Activated CD8-positive, alpha-beta memory T cell treated with anti-CD3 and anti-CD28 coated beads, Interleukin-2, amount 10 ng/mL, durations not matched to agents 7 days and 5 days (primary cell): ENCODE measurements at places on chromosomes 3 and 15. TPM values are rescaled to one million over a fixed set of nuclear protein-coding genes. Genes with fewer than 3 reads are reported as not detected.

DNA sequence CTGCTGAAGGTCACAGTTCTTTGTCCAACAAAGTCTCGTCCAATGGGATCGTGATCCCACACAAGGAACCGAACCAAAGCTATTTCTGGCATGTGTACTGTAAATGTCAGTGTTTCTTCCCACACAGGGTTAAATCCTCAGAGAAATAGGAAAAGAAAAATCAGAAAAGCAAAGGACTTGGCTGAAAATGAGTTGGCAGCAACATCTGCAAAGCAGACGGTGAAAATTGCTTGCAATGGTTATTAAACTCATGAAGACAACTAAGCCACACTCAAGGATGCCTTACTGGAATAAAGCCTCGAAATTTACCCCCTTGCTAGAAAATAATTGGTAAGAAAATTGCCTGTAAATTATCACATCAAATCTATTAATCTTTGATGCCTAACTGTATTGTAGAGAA, 195.2 kb upstream of the STRIT1 start:
- no peak for DNase-seq
- no peaks in the 10 kb centered on the region for H3K36me3 ChIP-seq
- H3K4me3 ChIP-seq = no peak overlapping the region
- H3K4me1 ChIP-seq = no peaks in the 10 kb centered on the region
- peaks cover 2% of the 10 kb centered on the region for H3K27me3 ChIP-seq

The RLBP1 gene
- total RNA-seq = not detected

The LOXL1 gene
- total RNA-seq = 8.6 TPM

- H3K27me3 ChIP-seq = peaks cover 33% of the 10 kb centered on the region
- DNase-seq = no peak
- H3K27ac ChIP-seq = no peak overlapping the region
- peaks cover 28% of the 10 kb centered on the region for H3K4me1 ChIP-seq
- H3K36me3 ChIP-seq = no peaks in the 10 kb centered on the region
Measured at GRCh38 chr15:77964193-77964592, 113.3 kb downstream of the TBC1D2B start.

GRCh38 chr3:143309705-143310104, 190.1 kb downstream of the CHST2 start:
- H3K27ac ChIP-seq = no peak overlapping the region
- no peaks in the 10 kb centered on the region for H3K27me3 ChIP-seq
- H3K4me3 ChIP-seq = no peak overlapping the region
- peaks cover 3% of the 10 kb centered on the region for H3K4me1 ChIP-seq
- H3K36me3 ChIP-seq = no peaks in the 10 kb centered on the region

DNA sequence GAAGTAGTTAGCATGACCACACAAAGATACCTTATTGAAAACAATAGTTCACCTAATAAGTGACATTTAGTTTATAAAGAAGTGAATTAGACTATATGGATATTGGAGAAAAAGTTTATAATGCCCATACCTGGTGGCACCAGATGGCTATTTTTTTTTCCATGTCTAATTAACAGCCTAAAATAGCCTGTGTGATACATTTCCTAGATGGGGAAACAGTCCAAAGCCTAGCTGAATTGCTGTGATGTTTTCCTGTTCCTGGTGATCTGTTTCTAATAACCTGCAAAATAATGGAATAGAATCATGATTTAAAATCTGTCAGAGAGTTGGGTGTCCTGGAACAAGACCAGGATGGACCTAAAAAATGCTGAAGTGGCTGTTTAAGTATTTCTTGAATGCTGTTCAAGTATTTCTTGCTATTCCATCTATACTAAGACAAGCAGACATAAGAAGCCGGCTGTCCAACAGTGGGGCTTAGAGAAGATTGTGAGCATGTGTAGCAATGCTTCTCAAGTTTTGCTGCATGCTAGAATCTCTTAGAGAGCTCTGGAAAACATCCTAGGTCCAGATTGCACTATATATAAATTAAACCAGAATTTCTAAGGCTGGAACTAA, 31.3 kb downstream of the LRRC3B start:
- no peaks in the 10 kb centered on the region for H3K36me3 ChIP-seq
- no peak overlapping the region for H3K27ac ChIP-seq
- no peak overlapping the region for H3K4me3 ChIP-seq

The SKOR1 gene
- 0.23 TPM for total RNA-seq

The SLC27A2 gene
- 54.0 TPM for total RNA-seq

- no peaks in the 10 kb centered on the region for H3K36me3 ChIP-seq
- no peak overlapping the region for H3K27ac ChIP-seq
Measured at GRCh38 chr3:72230774-72231379, 445.9 kb upstream of the PROK2 start.

GRCh38 chr3:8282541-8283165, 219.0 kb upstream of the LMCD1 start:
- H3K4me3 ChIP-seq = no peak overlapping the region
- DNase-seq = no peak
- no peaks in the 10 kb centered on the region for H3K4me1 ChIP-seq
- no peak overlapping the region for H3K27ac ChIP-seq
- H3K27me3 ChIP-seq = peaks cover 2% of the 10 kb centered on the region

The CFAP20DC gene
- total RNA-seq = 1.0 TPM

The GP5 gene
- total RNA-seq = 0.53 TPM

The KBTBD12 gene
- total RNA-seq = not detected

- no peak overlapping the region for H3K27ac ChIP-seq
- peaks cover 3% of the 10 kb centered on the region for H3K27me3 ChIP-seq
- H3K4me3 ChIP-seq = no peak overlapping the region
- H3K4me1 ChIP-seq = no peaks in the 10 kb centered on the region
Measured at GRCh38 chr3:10968401-10968800, 24.1 kb upstream of the SLC6A1 start.

The LNP1 gene
- 2.3 TPM for total RNA-seq

DNA sequence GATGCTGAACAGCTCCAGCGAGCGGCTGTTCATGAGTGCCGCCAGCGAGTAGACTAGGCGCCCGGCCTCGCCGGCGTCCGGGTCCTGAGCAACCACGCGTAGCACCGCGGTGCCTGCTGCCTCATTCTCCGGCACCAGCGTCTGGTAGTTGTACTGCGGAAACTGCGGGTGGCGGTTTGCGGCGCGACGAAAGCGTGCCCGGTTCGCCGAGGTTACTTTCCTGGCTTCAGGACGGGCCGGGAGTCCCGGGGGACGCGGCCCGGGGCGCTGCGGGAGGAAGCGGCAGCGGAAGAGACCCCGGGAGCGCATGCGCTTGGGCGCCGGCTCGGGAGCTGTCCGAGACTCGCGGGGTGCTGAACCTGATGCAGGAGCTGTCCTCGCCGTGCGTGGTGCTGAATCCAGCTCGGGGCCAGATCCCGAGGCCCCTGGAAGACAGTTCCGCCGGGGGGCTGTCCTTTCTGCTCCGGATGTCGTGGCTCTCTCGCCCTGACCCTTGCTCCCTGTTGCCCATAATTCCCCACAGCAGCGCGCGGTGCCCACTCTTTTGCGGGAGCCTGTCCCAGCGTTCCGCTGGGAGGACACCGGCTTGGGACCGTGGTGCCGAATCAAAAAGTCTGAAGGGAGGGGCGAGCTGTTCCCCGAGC, 1.1 kb downstream of the CELSR3 start:
- H3K4me3 ChIP-seq = peak overlapping the region; percentile 49
- H3K27me3 ChIP-seq = peaks cover 14% of the 10 kb centered on the region
- no peak overlapping the region for H3K27ac ChIP-seq
- H3K36me3 ChIP-seq = peaks cover 3% of the 10 kb centered on the region
- peak; percentile 82 for DNase-seq
- peaks cover 33% of the 10 kb centered on the region for H3K4me1 ChIP-seq

DNA sequence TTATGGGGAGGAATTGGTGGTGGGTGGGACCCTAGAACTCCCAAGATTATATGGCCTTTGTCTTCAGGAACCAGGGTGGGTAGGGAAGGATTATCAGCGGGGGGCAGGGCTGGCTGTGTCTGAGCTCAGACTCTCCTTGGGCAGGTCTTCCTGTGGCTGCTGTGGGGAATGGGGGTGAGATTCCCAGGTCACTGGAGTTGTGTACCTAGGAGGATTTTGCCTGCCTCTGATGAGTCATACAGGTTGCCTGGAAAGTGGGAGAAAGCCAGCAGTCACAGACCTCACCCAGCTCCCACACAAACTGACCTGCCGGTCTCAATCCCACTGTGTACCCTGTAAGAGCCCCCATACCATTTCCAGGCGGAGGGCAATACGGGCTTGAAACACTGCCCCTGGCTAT, 209.9 kb upstream of the CNTN3 start:
- no peak overlapping the region for H3K4me3 ChIP-seq
- H3K27me3 ChIP-seq = no peaks in the 10 kb centered on the region
- no peaks in the 10 kb centered on the region for H3K36me3 ChIP-seq
- no peak overlapping the region for H3K27ac ChIP-seq
- no peak for DNase-seq

- peaks cover 12% of the 10 kb centered on the region for H3K4me1 ChIP-seq
- no peak overlapping the region for H3K4me3 ChIP-seq
Measured at GRCh38 chr15:44394062-44394461, 33.4 kb upstream of the CTDSPL2 start.

GRCh38 chr15:100216182-100216581, 125.6 kb downstream of the ADAMTS17 start:
- H3K4me1 ChIP-seq = no peaks in the 10 kb centered on the region
- no peaks in the 10 kb centered on the region for H3K27me3 ChIP-seq
- no peaks in the 10 kb centered on the region for H3K36me3 ChIP-seq
- H3K27ac ChIP-seq = no peak overlapping the region
- DNase-seq = no peak
- H3K4me3 ChIP-seq = no peak overlapping the region

GRCh38 chr3:22495791-22496190, 707.3 kb upstream of the UBE2E2 start:
- no peak for DNase-seq
- H3K27me3 ChIP-seq = no peaks in the 10 kb centered on the region
- H3K27ac ChIP-seq = no peak overlapping the region

- no peak overlapping the region for H3K27ac ChIP-seq
- peaks cover 23% of the 10 kb centered on the region for H3K27me3 ChIP-seq
- peaks cover 18% of the 10 kb centered on the region for H3K4me1 ChIP-seq
- H3K4me3 ChIP-seq = no peak overlapping the region
- DNase-seq = no peak
Measured at GRCh38 chr3:160169139-160169976, 55.9 kb upstream of the C3orf80 start.

DNA sequence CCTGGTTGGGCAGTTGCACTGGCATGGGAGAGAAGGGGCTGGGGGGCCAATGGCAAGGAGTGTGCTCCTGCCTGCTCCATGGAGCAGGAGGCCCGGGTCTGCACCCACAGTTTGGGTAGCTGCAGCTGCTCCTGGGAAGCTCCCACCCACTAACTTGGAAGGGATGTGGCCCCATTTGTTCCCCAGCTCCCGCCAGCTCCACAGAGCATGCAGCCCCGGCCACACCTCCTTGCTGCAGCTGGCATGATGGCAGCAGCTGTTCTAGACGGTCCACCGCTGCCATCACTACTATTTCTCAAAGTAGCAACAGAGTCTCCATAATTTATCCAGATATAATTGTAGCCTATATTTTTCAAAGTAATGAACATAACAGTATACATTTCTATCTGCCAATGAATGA, 65.8 kb downstream of the PIK3CB start:
- peaks cover 33% of the 10 kb centered on the region for H3K36me3 ChIP-seq
- DNase-seq = no peak
- no peaks in the 10 kb centered on the region for H3K27me3 ChIP-seq
- H3K4me1 ChIP-seq = peaks cover 2% of the 10 kb centered on the region
- H3K4me3 ChIP-seq = no peak overlapping the region

The PLCB2 gene
- 104 TPM for total RNA-seq

GRCh38 chr3:150762662-150763121, 277 bp downstream of the SIAH2 start:
- peaks cover 25% of the 10 kb centered on the region for H3K36me3 ChIP-seq
- H3K27me3 ChIP-seq = no peaks in the 10 kb centered on the region
- DNase-seq = no peak
- H3K4me3 ChIP-seq = peak overlapping the region; percentile 91
- H3K27ac ChIP-seq = peak overlapping the region; percentile 98

DNA sequence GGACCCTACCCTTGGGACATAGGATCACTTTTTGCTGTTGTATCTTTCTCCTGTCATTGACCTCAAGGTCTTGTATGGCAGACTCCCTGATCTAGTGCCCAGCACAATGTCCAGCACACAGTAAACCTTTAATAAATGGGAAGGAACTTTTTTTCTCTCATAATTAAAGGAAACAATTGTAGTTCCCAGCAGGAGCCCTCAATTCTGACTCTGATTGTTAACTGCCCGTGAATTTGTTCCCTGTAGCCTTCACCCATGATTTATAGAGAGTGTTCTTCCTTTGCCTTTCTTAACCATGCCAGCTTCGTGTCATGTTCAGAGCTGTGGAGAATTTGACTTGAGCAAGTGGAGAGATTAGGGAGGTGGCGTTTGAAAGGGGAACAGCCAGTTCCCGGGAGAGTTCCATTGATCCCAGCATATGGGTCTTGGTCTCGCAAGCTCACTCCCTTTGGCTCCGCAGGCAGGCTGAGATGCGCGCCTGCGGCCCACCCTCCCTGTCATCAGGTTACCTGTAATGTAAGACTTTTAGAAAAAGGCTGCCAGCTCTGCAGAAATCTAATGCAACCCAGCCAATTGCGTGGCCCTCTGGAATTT, 182.6 kb downstream of the TP63 start:
- H3K27ac ChIP-seq = no peak overlapping the region
- H3K4me3 ChIP-seq = no peak overlapping the region
- no peak for DNase-seq
- H3K4me1 ChIP-seq = no peaks in the 10 kb centered on the region

- DNase-seq = peak; percentile 70
- H3K36me3 ChIP-seq = peaks cover 65% of the 10 kb centered on the region
- H3K4me3 ChIP-seq = peak within 1 kb of the TSS; percentile 79
- H3K4me1 ChIP-seq = peaks cover 91% of the 10 kb centered on the region
- H3K27me3 ChIP-seq = no peaks in the 10 kb centered on the region
Measured at GRCh38 chr3:45943207-45943846, at the start of gene CXCR6. CXCR6 (plus strand) TSS chr3:45943464; CDS start chr3:45946482, 3,018 bp downstream.

The MKRN3 gene
- total RNA-seq = 1.9 TPM

GRCh38 chr15:92383519-92384324, 10.0 kb upstream of the ST8SIA2 start:
- H3K4me3 ChIP-seq = no peak overlapping the region
- no peak overlapping the region for H3K27ac ChIP-seq
- H3K27me3 ChIP-seq = peaks cover 47% of the 10 kb centered on the region
- H3K4me1 ChIP-seq = no peaks in the 10 kb centered on the region
- no peaks in the 10 kb centered on the region for H3K36me3 ChIP-seq

The IQCF5 gene
- total RNA-seq = not detected

- peaks cover 6% of the 10 kb centered on the region for H3K36me3 ChIP-seq
- no peak overlapping the region for H3K27ac ChIP-seq
- H3K4me1 ChIP-seq = peaks cover 12% of the 10 kb centered on the region
- no peak overlapping the region for H3K4me3 ChIP-seq
Measured at GRCh38 chr3:46022909-46023785, 4.1 kb downstream of the XCR1 start.

The TRIM59 gene
- total RNA-seq = 51.6 TPM

The EFHB gene
- not detected for total RNA-seq

The PLSCR4 gene
- not detected for total RNA-seq

GRCh38 chr15:97729270-97729669, 231.2 kb upstream of the ARRDC4 start:
- H3K27me3 ChIP-seq = no peaks in the 10 kb centered on the region
- no peaks in the 10 kb centered on the region for H3K36me3 ChIP-seq
- H3K4me3 ChIP-seq = no peak overlapping the region
